ENCODE measurements at places on chromosomes 5 and 9. TPM values are rescaled to one million over a fixed set of nuclear protein-coding genes. Genes with fewer than 3 reads are reported as not detected.

Gene FAT2
- not detected for total RNA-seq

Gene MPDZ
- 25.2 TPM for total RNA-seq

Gene ADRA1B
- 2.8 TPM for total RNA-seq

Gene CXCL14
- total RNA-seq, result not detected

Gene MARCHF11
- not detected for total RNA-seq

Gene PCDHGA7
- 0.91 TPM for total RNA-seq

Gene LRRC19
- not detected for total RNA-seq
